ENCODE measurements at places on chromosomes 5 and 9.

- DNase-seq: no peak
Observed at GRCh38 chr9:23587903-23588302, 238.1 kb downstream of the ELAVL2 start.

DNA sequence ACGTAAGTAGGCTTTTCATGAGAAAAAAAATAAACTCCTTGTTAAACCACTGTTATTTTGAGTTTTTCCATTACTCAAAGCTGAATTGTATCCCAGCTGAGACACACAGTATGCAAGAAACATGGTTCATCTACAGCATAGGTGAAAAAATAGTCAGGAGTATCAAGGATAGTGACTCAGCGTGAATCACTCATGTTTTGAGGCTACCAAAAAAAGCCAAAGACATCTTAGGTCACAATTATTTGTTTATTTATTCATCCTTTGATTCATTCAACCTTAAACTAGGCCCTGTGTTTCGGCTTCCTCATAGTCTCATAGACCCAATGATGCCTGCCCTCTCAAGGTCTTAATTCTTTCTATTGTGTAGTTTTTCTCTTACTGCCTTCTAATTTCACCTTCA lies 32.9 kb upstream of the STX17 start:
- no peak for DNase-seq

- DNase-seq: no peak
Observed at GRCh38 chr5:97846643-97847042, 663.6 kb upstream of the RIOK2 start.

- DNase-seq: peak; percentile 38
Observed at GRCh38 chr5:154042766-154043165, 4.0 kb downstream of the MFAP3 start.

DNA sequence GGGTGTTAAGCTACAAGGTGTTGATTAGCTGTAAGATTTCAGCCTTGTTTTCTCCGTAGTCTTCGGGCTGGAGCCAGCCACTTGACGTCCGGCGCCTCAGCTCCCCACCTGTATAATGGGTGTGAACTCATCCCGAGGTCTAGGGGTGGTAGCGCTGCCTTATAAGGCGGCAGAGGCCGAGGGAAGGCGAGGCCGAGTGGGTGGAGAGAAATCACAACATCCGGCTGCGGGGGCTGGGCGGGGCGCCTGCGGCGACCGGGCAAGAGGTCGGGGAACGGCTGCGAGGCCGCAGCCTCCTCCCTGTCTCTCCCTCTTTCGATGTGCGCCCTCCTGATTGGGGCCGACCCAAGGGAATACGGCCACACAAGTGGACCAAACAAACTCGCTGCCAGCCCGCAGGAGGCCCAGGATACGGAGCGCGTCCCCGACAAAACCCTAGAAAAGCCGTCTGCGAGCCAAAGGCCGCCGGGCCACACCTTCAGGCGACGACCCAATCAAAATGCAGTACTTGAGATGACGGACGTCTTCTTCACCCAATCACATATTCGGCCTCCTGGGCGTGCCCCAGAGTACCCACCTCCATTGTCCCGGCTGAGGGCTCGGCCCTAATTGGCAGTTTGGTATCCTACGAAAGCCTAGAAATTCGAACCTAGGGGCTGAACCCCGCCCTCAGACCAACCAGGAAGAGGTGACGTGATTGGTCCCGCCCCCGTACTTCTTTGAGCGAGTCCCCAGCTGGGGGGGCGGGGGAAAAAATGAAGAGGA lies 493 bp upstream of the GRK6 start:
- DNase-seq: peak; percentile 100

DNA sequence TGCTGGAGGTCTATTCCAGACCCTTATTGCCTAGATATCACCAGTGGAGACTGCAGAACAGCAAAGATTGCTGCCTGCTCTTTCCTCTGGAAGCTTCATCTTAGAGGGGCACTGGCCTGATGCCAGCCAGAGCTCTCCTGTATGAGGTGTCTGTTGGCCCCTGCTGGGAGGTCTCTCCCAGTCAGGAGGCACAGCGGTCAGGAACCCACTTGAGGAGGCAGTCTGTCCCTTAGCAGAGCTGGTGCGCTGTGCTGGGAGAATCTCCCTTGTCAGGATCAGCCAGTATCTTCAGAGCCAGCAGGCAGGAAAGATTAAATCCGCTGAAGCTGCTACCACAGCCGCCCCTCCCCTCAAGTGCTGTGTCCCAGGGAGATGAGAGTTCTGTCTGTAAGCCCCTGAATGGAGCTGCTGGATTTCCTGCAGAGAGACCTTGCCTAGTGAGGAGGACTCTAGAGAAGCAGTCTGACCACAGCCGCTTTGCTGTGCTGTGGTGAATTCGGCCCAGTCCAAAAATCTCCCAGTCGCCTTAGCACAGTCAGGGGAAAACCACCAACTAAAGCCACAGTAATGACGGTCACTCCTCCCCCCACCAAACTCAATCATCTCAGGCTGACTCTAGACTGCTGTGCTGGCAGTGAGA lies 124.1 kb downstream of the JAKMIP2 start:
- no peak for DNase-seq

GRCh38 chr9:122070728-122071515 lies 22.2 kb downstream of the TTLL11 start:
- no peak for DNase-seq

GRCh38 chr5:76249621-76250020 lies 153.5 kb upstream of the IQGAP2 start:
- DNase-seq: no peak

- no peak for DNase-seq
Observed at GRCh38 chr5:145942201-145942600, 5.8 kb downstream of the SH3RF2 start.

DNA sequence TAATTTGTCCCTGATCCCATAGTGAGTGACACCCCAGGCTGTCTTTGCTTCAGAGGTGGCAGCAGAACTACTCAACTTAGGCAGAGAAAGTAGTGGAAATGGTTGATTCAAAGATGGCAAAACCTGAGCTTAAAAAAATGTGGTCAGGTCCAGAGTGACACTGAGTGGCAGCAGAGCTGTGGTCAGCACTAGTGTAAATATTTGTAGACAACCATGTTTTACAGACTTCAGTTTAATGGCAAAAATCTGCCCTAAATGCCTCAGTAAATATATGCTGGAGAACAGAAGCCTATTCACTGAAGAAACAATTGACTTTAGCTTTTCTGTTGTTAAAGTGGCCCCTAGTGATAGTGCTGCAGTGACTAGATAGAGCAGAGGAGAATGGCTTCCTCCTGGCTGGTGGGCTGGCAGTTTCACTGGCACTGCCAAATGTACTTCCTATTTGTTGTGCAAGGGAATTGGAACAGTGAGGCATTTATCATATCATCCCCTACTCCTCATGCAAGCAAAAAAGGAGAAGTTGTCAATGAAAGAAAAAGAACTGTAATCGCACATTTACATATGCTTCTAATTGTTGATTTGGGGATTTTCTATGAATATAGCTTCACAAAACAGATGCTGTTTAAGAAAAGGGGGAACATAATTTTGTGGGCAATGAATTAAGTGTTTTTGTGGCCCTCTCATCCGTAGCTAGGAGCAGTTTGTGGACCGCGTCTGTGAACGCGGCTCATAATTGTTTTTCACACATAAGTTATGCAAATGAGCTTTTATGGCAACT lies 12.0 kb downstream of the PBX3 start:
- DNase-seq: peak; percentile 84

DNA sequence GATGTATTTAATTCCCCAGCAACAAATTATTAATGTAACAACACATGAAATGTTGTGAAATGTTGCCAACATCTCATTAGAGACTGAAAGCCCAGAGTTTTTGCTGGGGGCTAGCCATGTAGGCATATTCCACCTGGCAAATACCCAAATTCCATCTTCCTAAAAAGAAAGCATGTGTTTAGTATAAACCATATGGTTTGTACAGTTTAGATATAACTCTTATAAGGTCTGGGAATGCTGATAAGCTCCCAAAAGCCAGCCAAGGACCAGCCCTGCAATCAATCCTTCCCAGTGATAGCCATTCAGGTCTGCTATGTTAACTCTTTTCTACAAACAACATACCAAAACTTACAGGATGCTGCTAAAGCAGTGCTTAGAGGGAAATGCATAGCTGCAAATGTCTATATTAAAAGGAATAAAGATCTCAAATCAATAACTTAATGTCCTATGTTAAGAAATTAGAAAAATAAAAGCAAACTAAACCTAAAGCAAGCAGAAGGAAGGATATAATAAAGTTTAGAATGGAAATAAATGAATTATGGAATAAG lies 158.9 kb downstream of the AUH start:
- DNase-seq: no peak

DNA sequence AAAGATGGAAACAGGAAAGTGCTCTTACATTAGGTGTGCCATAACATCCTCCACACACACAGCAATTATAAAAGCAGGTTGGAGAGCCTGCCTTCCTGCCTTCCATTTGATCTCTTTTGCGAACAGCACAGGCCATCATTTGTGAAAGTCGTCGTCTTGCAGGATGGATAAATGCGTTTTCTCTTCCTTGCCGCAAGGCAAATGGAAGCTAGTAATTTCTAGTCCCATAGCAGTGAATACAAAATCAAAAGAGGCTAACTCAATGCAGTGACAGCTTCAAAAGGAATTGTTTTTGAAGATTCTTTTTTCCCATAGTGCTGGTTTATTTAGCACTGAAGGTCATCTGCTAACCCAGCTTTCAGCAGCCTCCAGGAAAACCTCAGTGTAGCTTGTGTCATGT lies 178.8 kb downstream of the GIN1 start:
- no peak for DNase-seq

- no peak for DNase-seq
Observed at GRCh38 chr9:2043881-2044462, 28.8 kb downstream of the SMARCA2 start.

DNA sequence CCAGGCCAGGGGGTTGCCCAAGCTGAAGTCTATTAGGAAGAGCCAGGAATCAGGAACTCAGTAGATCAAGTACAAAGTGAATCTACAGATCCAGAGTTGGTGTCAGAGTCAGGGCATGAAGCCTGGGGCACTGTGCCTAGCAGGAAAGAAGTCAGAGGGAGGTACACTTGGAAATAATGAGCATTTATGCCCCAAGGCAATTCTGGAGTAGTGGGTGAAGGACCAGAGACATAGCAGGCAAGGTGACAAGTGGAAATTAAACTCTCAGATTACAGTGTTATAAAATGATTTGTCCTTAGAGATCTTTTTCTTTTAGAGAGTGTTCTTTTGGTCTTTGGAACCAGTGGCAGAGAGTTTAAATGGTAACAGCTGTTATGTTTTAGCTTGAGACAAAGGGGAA lies 138.0 kb downstream of the ADAMTSL1 start:
- no peak for DNase-seq

- no peak for DNase-seq
Observed at GRCh38 chr5:125083981-125084380, 337.5 kb upstream of the ZNF608 start.

DNA sequence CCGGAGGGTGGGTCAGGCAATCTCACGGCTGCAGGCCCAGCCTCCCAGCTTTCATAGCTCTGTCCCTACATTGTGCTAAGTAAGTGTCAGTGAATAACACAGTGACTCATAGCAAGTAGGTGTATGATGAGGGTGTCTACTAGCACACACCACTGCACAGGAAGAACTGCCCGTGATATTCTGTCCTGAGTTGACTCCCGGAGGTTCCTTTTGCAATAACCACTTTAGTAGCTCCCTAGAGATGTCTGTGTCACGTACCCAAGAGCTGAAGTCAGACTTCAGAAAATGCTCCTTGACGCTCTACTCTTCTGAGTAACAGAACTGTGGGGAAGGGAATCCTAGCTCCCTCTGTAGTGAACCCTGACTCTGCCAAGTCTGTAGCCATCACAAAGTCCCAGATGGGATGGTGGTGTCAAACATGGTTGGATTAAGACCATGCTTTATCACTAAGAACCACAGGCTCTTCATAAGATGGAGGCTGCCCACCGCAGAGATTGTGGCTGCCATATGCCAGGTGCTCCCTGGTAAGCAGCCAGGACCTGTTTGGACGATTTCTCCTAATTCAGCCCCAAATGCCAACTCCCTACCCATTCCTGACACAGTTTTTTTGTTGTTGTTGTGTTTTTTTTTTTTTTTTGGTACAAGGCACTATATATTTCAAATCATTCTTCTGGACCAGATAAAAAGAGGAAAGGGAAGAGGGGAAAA lies 352.6 kb upstream of the PANK3 start:
- DNase-seq: no peak

GRCh38 chr5:91069364-91069763 lies 313.8 kb downstream of the ARRDC3 start:
- no peak for DNase-seq

DNA sequence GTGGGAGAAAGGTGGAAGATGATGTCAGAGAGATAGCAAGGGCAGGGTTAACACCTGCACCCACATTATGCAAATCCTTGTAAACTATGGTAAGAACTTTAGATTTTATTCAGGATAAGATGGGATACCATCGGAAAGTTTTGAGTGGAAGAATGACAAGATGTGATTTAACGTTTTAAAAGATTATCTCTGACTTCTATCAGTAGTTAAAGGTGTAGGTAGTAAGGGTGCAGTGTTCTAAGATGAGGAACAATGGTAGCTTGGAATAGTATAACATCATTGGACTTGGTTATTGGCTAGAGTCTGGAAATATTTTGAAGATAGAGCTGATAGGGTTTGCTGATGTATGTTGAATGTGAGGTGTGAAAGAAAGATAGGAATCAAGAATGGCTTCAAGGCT lies 211.3 kb downstream of the CCDC171 start:
- DNase-seq: no peak

DNA sequence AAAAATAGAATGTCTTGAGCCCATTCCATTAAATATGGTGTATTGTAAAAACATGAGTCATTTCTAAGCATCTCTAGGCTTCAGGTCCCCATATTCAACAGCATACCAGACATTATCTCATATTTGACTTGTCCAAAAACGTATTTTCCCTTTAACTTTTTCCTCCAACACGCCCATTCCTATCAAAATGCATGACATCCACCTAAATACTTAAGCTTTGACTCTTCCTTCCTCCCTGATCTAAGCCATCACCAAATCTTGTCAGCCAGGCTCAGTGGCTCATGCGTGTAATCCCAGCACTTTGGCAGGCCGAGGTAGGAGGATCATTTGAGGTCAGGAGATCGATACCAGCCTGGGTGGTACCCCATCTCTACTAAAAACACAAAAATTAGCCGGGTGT lies 23.9 kb downstream of the VCP start:
- no peak for DNase-seq

DNA sequence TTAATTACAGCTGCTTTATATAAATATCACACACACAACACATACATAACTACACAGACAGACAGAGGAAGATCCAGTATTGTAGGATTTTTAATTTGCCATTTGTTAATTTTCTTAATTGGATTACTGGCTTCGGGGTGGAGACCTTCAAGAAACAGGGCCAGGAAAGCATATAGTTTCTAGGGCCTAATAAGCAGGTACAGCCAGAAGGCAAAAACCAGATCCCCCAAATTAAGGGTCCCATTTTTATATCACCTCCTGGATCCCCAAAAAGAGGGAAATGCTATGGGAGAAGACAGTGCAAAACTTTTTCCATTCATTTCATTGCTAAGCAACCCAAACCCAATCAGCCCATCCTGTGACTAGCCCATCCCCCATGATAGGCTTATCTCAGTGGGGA lies 373.3 kb upstream of the FAM174A start:
- no peak for DNase-seq

All from common myeloid progenitor, CD34-positive (primary cell).